Spinal cord (tissue), 10 donors: ENCODE measurements at places on chromosomes 5 and 9.
A peak's percentile ranks its signal among the peaks of the same experiment; 100 is the strongest.

- no peak for DNase-seq
Observed at GRCh38 chr5:151556806-151557205, 34.3 kb downstream of the FAT2 start.

- no peak for DNase-seq
Observed at GRCh38 chr9:128781187-128782070, 5.6 kb upstream of the TBC1D13 start.

DNA sequence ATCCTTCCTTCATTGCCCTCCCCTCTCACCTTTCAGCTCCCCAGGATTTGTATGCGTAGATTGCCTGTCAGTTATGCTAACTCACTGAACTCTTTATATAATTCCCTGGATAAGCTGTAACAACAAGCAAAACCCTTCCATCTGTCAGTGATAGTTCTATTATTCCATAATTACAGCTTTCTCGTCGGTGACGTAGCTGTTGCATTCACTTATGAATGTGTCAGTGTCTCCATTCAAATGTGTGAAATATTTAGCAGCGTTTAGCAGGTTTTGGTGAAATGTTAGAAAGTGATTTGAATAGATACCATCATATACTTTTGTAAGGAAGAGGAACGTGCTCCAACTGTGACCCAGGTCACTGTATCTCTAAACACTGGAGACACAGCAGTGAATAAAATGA is 45.2 kb downstream of the PIP5K1B start:
- DNase-seq = no peak

GRCh38 chr9:36029765-36030528 is 6.8 kb upstream of the RECK start:
- no peak for DNase-seq

GRCh38 chr5:307306-307705 is 14.2 kb upstream of the AHRR start:
- no peak for DNase-seq

DNA sequence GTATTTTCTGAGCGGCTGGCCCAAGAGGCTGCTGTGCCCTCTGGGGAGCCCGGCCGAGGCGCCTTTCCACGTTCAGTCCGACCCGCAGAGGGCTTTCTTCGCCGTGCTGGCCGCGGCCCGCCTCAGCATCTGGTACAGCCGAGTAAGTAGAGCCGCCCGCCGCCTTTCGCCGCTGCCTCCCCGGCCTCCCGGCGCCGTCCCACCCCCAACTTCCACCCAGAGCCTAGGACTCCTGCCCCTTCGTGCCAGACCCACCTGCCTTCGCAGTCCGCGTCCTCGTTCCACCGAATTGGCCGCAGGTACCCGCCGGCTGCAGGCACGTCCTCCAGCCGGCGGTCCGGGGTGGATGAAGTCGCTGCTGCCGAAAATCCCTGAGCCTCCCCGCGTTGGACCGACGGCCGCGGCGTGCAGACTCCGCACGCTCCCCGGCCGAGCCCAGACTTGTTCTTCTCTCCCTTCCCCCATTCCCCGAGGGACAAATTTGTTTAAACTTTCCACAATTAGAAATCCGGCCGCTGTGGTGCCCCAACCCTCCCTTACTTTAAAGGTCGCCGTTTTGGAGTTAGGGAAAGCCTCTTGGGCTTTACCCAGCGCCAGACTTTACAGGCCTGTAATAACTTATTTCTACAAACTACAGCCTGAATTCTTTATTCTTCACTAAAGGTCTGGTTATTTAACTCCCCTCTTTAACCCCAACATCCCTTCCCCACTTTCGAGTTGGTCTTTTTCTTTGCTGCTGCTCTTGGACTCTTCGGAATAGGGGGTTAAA is 589 bp downstream of the RIC1 start:
- peak; percentile 30 for DNase-seq

- no peak for DNase-seq
Observed at GRCh38 chr5:134411228-134411545, 494 bp downstream of the CDKN2AIPNL start.

GRCh38 chr9:119375892-119376291 is 6.7 kb upstream of the BRINP1 start:
- no peak for DNase-seq

DNA sequence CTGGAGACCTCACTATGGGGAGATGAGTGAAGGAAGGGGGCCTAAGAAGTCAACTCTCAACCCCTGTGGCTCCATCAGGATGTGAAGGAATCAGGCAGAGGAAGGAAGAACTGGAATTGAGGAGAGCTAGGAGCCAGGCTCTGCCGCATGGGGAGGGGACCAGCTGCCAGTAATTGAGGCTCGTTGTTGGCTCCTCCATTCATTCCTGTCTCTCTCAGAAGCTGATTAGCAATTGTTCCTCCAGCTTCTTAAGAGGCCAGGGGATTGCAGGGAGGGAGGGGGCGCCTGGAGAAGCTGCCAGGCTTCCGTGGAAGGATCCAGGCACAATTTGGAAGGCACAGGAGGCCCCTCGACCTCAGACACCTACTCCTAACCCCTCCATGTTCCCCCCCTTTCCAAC is 20.5 kb upstream of the TTLL11 start:
- DNase-seq = no peak

DNA sequence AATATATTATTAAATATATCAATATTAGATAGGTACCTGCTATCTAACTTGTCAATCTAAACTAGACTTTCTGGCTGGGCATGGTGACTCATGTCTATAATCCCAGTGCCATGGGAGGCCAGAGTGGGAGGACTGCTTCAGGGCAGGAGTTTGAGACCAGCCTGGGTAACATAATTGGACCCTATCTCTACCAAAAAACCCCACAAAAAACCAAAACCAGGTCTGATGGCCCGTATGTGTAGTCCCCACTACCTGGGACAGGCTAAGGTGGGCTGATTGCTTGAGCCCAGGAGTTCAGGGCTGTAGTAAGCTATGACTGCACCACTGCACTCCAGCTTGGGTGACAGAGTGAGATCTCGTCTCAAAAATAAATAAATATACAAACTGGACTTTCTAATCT is 55.0 kb downstream of the PJA2 start:
- no peak for DNase-seq

GRCh38 chr9:14660721-14661120 is 32.5 kb downstream of the ZDHHC21 start:
- DNase-seq = no peak

GRCh38 chr5:105940181-105940580 is 1730.6 kb downstream of the EFNA5 start:
- no peak for DNase-seq

GRCh38 chr5:78271766-78272165 is 22.7 kb downstream of the AP3B1 start:
- no peak for DNase-seq

- no peak for DNase-seq
Observed at GRCh38 chr5:93821891-93822415, 80.6 kb upstream of the POU5F2 start.

DNA sequence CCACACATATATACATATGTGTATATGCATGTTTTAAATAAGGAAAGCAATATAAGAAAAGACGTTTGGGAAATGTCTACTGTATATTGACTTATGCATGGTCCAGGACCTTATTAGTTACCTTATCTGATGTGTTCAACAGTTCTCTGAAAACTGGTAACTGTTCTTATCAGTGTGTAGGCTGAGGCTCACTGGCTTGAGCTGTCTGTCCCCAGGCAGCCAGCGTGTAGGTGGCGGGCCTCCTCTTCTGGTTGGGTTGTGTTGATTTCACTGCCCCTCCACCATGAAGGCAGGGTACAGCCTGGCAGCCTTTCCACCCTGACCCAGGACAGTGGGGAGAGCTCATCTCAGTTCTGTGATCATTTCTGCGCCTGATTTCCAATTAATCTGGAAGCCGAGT is 38.7 kb upstream of the SEMA4D start:
- no peak for DNase-seq

DNA sequence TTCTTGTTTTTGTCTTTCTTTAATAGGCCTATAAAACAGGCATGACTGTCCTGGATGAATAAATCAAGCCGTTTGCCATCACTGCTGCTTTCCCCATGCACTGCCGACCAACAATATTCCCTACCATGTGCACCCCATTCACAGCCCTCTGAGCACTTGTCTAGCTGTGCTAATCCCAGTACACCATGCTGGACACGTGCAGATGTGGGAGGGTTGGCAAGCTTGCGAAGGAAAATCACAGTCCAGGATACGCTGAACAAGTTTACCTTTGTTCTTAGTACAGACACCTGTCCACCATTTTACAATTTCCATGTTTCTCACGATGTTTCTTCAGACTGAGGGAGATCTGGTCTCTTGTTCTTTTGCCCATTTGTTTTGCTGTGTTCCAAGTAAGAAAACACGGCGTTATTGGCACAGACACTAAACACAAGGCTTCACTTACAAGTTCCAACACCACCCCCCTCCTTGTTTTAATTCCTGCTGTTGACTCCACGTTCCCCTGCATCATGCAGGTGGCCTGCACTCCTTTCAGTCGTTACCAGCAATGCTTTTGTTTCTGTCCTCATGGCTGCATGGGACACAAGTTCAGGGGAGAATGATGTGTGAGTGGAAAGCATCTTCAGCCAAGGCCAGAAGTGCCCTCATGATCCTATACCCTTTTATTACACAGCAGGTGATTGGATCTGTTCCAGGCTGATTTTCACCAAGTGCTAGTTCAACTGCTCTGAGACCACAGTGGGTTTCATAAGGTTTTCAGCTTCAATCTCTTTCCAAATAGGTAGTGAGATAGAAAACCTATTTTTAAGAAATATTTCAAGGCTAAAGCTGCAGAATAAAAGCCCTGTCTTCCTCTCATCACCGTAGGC is 608.9 kb downstream of the IRX1 start:
- DNase-seq = peak; percentile 67

DNA sequence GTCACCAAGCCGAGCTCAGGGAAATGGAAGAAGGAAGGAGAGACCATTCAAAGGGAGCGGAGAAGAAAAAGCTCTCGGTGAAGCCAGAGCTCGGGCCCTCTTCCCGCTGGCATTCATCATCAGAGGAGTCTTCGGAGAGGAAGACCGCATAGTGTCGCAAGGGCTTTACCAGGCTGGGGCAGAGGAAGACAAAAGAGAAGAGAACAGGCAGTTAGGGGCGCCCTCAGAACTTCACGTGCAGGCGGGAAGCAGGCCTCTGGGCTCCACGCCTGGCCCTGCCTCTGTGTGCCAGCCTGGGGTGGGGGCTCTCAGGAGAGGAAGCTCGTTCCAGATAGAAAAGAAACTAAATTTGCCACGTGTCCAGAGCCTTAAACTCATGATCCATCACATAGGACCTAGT is 31.7 kb downstream of the CRB2 start:
- no peak for DNase-seq

DNA sequence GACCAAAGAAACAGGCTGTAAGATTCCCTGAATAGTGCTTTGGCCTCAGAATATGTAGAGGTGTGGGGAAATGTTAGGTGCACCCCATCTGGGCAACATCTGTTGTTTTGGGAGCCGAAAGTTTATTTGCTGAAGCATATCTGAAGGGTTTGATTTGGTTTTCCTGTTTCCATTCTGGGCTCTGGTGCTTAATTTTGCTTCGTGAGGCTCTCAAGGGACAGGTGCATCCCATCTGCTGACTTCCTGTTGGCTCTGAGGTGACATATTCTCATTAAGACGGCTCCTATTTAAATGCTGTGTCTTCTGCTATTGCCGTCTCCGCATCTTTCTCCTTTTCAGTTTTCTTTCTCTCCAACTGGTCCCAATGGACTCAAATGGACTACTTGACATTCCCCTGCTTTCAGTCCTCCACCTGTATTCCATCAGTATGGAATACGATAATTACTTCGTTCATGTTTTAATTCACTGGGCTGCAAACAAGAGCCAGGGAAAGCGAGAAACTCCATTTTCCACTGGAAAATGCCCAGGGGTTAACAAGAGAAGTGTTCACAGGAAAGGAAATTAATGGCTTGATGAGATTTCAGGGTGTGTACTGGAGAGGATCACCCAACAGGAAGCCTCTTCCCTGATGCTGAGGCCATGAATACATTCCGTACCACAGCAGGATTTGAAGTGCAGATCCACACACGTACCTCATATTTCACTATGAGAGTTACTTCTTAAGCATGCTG is 104.0 kb downstream of the MTX3 start:
- DNase-seq = no peak

GRCh38 chr5:163809473-163809872 is 304.1 kb downstream of the MAT2B start:
- no peak for DNase-seq

DNA sequence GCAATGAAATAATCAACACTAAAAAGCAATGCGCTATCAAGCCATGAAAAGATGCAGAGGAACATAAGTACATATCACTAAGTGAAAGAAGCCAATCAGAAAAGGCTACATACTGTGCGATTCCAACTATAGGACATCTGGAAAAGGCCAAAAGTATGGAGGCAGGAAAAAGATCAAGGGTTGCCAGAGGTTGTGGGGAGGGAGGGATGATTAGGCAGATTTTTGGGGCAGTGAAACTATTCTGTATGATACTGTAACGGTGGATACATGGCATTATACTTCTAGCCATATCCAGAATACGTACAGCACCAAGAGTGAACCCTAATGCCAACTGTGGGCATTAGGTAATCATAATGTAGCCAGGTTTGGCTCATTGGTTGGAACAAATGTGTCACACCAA is 50.0 kb upstream of the FAM120AOS start:
- no peak for DNase-seq
